Lung (tissue), 17 donors: ENCODE measurements at places on chromosomes 1 and 21. TPM values are rescaled to one million over a fixed set of nuclear protein-coding genes. Genes with fewer than 3 reads are reported as not detected.

The VSIG8 gene
- polyA plus RNA-seq: 0.13 TPM

The ASCL5 gene
- polyA plus RNA-seq: 0.01 TPM

The CASQ2 gene
- 1.9 TPM for polyA plus RNA-seq

- H3K4me3 ChIP-seq: no peak overlapping the region
- H3K27ac ChIP-seq: no peak overlapping the region
- H3K36me3 ChIP-seq: no peaks in the 10 kb centered on the region
These were observed 229.8 kb downstream of the DISC1 start for GRCh38 chr1:231856426-231856825.

DNA sequence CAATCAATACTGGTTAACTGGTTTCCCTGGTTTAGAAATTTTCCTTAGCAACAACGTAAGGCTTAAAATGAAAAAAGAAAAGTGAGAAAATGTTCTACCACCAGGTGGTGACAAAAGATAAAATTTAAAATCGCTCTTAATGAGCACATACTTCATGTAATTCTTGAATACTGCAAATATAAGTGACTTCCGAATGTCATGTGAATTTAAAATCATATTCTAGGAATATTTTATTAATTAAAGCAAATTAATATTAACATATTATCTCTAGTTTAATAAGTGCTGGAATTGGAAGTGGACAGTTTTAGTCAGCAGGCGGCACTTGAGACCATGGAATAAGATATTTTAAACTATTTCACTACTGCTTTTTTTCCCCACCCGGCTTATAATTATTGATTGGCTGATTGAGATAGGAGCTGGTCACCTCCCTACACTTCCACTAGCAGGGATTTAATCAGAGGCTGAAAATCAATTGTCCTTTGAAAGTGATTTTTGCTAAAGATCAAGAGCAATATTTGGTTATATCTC is 5.0 kb upstream of the ADAMTS1 start:
- H3K4me1 ChIP-seq: peaks cover 3% of the 10 kb centered on the region
- no peaks in the 10 kb centered on the region for H3K36me3 ChIP-seq
- no peak overlapping the region for H3K4me3 ChIP-seq
- no peaks in the 10 kb centered on the region for H3K27me3 ChIP-seq
- H3K27ac ChIP-seq: no peak overlapping the region
- DNase-seq: peak; percentile 85

GRCh38 chr1:207612762-207613161 is 32.2 kb upstream of the CR1L start:
- H3K27ac ChIP-seq: no peak overlapping the region
- H3K4me1 ChIP-seq: no peaks in the 10 kb centered on the region
- no peak overlapping the region for H3K4me3 ChIP-seq
- H3K27me3 ChIP-seq: no peaks in the 10 kb centered on the region

DNA sequence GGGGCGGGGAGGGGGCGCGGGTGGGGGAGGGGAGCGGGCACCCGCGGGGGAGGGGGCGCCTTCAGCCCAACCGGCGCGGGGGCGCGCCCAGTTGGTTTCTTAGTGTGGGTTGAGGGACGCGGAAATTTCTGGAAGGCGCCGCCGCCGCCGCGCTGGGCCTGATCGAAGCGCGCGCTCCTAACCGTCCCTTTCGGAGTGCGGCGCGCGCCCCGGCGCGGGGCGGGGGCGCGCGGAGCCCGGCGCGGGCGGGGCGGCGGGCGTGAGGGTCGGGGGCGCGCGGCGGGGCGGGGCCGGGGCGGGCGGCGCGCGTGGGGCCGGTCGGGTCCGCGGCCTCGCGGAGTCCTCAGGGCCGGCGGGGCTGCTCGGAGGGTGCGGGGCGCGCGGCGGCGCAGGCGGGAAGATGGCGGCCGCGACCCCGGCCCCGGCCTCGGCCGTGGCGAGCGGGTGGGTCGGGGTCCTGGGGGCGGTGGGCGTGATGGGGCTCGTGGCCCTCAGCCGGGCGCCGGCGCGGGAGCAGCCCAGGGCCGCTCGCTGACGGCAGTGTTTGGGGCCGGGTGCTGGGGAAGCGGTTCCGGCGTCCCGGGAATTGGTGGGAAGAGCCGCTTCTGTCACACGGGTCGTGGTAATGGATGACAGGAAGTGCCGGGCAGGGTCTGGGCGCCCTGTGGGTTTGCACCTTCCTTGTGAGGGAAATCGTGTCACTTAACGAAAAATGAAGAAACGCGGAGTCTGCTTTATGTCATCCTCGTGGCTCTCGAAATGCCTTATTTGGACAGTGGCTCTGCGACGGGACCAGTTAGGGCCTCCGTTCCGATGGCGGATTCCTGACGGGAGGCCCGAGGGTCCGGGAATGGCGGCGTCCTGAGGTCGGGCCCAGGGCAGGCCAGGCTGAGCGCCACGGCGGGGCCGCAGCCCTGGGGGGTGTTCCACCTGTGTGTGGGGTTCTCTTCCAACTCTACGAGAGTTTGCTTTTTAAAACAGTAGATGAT is 764 bp downstream of the PKNOX1 start:
- H3K27me3 ChIP-seq: no peaks in the 10 kb centered on the region
- peak overlapping the region; percentile 62 for H3K4me3 ChIP-seq
- H3K36me3 ChIP-seq: no peaks in the 10 kb centered on the region
- H3K27ac ChIP-seq: peak overlapping the region; percentile 98

GRCh38 chr1:235075048-235075776 is 53.4 kb downstream of the TOMM20 start:
- H3K27ac ChIP-seq: peak overlapping the region; percentile 99
- DNase-seq: peak; percentile 57
- no peaks in the 10 kb centered on the region for H3K27me3 ChIP-seq
- H3K4me1 ChIP-seq: peaks cover 44% of the 10 kb centered on the region
- no peak overlapping the region for H3K4me3 ChIP-seq

GRCh38 chr1:96366516-96366915 is 355.1 kb upstream of the PTBP2 start:
- no peak for DNase-seq
- H3K27me3 ChIP-seq: no peaks in the 10 kb centered on the region
- H3K4me1 ChIP-seq: no peaks in the 10 kb centered on the region
- H3K27ac ChIP-seq: no peak overlapping the region
